ENCODE measurements at places on chromosomes 6 and 20.

- DNase-seq = no peak
These were observed 36.1 kb downstream of the EYA2 start for GRCh38 chr20:46930640-46931339.

DNA sequence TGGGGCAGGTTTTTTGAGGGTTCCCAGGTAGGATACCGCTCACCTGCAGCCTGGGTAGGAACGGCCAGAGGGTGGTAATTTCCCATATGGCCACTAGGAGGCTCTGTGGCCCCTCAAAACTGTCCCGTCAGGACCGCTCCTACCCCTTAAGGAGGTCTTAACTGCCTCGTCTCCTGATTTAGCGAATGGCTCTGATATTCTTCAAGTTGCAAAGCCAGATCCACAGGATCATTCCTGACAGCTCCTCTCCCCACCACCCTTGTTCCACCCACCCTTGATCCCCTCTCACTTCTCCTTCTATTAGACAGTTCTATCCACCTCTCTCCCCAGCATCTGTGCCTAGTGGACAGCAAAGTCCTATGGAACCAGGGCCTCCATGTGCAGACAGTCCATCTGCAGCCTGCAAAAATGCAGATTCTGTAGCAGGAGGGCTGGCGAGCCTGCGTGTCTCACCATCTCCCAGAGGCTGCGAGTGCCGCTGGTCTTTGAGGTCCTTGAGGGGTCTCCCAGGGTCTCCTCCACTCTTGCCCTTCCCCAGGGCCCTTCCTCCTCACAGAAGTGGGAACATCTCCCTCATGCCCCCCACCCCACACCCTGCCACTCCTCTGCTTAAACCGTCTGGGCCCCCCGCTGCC lies 34.3 kb upstream of the ZBP1 start:
- DNase-seq = no peak

- no peak for DNase-seq
These were observed 38.1 kb downstream of the TBPL1 start for GRCh38 chr6:133991096-133991593.

DNA sequence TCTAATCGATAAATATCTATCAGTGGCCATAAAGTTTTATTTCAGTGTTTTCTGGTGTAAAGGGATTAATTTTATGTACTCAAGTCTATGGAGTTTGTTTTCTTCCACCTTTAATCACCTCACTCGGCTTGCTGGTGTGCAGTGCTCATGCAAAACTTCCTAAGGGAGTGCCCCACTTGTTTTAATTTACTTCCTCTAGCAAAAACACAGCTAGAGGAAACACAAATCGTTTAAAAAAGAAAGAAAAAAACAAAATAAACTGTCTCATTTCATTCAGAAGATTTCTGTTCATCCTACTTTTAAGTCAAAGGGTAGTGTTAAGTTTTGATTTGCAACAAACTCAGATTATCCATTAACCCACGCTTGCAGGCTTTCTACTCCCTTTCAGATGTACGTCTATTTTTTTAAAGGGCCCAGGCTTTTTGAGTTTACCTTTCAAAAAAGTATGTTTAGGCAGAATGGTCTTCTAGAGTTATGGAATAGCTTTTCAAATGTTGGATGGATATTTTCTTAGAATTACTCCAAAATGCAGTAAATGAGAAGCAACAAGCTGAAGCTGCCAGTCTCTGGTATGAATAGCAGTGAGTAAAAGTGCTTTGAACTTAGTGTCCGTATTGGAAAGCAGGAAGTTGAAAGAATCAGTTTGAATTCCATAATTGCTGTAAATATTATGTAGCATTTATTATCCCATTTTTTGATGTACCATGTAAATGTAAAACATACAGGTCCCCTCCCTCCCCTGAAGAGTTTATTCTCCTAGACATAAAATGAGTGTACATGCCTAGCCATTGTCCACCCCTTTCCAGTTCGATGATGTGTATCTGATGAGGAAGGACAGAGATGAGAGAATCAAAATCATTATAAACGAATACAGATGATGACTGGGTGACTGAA lies 113.3 kb downstream of the SLC16A10 start:
- no peak for DNase-seq

- DNase-seq = peak; percentile 45
These were observed 59.5 kb upstream of the RNF144B start for GRCh38 chr6:18327626-18328025.

- DNase-seq = no peak
These were observed 30.6 kb upstream of the LMBRD1 start for GRCh38 chr6:69827276-69827893.

GRCh38 chr6:160972111-160972510 lies 19.5 kb upstream of the MAP3K4 start:
- DNase-seq = no peak

All from NCI-H510A treated with DMSO at 0.1 percent for 48 hours (cell line).